GM23338 (cell line): ENCODE measurements at places on chromosomes 3 and 15. TPM values are rescaled to one million over a fixed set of nuclear protein-coding genes. Genes with fewer than 3 reads are reported as not detected.

The ZSCAN29 gene
- 40.5 and 48.3 TPM in 2 replicates for total RNA-seq

DNA sequence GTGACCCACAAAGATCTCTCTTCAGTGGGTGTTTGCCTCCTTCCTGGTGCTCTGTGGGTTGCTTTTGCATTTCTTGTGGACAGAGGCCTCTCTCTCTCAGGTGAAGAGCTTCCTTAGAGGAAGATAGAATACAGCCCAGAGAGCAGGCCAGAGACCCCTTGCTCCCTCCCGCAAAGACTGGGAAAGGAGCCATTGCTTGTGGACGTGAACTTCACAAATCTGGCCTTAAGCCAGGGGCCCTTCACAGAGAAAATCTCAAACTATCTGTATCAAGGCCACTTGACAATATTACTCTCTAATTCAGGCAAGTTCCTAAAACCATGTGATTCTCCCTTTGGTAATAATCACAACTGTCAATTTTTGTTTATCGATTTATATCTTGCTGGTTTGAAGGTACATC is 30.4 kb upstream of the CLK3 start:
- peaks cover 12% of the 10 kb centered on the region for H3K36me3 ChIP-seq
- no peak overlapping the region for H3K27ac ChIP-seq
- no peak for DNase-seq
- no peak overlapping the region for H3K4me3 ChIP-seq
- H3K4me1 ChIP-seq, result peaks cover 16% of the 10 kb centered on the region

DNA sequence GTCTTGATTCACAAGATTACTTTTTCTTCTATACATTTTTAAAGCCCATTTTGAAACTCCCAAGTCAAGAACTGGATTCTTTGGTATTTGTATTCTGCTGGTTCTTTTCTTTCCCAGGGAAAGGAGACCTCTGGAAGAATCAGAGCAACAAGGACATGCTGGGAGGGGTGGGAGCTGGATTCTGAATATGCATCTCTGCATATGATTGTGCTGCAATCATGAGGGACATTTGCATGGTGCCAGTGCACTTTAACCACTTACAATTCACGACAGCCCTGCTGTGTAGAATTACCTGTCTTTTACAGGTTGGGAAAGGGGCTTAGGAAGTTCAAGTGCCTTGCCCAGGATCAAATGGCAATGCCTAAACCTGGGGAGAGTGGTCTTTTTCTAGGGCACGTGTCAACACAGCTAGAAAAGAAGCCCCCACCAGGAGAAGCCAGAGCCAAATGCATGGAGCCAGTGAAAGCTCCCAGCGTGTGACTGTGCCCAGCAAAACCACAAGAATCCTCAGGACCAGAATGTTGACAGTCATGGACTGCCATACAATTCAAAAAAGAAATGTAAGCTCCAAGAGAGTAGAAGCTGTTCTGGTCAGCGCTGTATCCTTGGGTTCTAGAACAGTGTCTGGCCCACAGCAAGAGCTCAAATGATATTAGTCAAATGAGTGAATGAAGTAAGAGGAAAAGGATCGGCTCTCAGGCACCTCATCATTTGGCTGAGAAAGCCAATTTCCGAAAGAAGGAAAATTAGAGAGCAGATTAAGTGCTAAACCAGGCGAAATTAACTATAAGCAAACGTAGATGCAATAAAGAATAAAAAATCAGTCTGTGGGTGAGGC is 84.5 kb upstream of the MEF2A start:
- H3K4me3 ChIP-seq, result no peak overlapping the region
- no peak overlapping the region for H3K27ac ChIP-seq
- H3K27me3 ChIP-seq, result peaks cover 3% of the 10 kb centered on the region; the same call in 1 of the 2 replicates

DNA sequence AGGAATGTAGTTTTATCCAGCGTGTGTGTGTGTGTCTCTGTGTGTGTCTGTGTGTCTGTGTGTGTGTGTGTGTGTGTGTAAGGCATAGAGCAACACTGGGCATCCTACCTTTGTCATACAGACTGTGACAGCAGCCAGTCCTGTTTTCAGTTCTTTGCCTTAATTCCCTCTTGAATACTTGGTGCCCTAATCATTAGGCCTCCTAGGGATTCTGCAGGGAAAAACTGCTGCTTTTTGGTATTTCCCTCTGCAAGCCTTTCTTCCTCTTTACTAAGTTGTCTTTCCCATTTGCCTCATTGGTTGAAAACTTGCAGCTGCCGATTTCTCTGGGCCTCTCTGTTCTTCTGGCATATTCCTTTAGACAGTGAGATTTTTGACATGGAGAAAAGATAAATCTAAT is 9.2 kb downstream of the SLC25A36 start:
- DNase-seq, result peak; percentile 23
- peaks cover 25% of the 10 kb centered on the region for H3K4me1 ChIP-seq
- no peaks in the 10 kb centered on the region for H3K36me3 ChIP-seq
- no peaks in the 10 kb centered on the region for H3K27me3 ChIP-seq
- H3K4me3 ChIP-seq, result no peak overlapping the region

DNA sequence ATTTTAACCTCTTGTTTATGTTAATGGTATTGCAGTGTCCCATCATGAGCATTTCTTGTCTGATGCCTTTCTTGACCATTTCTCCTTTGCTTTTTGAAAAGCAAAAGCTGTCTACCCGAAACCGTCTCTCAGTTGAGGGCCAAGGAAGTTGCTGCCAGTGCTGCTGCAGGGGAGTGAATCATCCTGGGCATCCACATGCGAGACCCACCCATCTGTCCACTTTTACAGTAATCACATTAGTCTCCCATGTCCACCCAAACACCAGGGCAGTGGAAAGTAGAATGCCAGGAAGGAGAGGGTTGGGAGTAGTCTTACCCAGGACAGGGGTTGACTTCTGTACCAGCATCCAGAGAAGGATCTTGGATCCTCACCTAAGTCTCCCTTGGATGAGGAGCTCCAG is 48.6 kb upstream of the TEX264 start:
- peaks cover 22% of the 10 kb centered on the region for H3K4me1 ChIP-seq
- no peak for DNase-seq
- no peaks in the 10 kb centered on the region for H3K36me3 ChIP-seq
- H3K27ac ChIP-seq, result no peak overlapping the region
- no peak overlapping the region for H3K4me3 ChIP-seq

DNA sequence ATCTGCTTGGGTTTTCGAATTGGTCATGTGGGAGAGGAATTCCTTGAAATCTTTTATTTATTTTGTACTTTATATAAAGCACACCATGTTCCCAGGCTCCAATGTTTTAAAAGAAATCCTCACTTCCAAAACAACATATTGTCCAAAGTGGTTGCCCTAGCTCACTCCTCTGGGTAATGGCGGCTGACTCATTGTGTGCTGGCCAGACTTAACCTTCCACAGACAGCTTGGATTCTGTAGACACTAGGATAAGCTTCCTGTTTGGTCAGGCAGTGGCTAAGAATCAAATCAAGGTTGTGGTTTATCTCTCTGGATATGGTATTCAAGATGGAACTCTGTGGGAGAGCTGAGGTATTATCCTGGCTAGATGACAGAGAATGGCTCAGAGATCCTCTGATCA is 55.8 kb upstream of the FAM98B start:
- no peak overlapping the region for H3K4me3 ChIP-seq
- no peaks in the 10 kb centered on the region for H3K27me3 ChIP-seq
- no peak for DNase-seq
- no peak overlapping the region for H3K27ac ChIP-seq

The CP gene
- 2.8 and 3.3 TPM in 2 replicates for total RNA-seq

- peaks cover 13% of the 10 kb centered on the region; the same call in 1 of the 2 replicates for H3K4me1 ChIP-seq
- H3K27me3 ChIP-seq, result no peaks in the 10 kb centered on the region
- H3K4me3 ChIP-seq, result no peak overlapping the region
- no peak for DNase-seq
These were observed 660.9 kb upstream of the NAALADL2 start for GRCh38 chr3:174198199-174198598.

DNA sequence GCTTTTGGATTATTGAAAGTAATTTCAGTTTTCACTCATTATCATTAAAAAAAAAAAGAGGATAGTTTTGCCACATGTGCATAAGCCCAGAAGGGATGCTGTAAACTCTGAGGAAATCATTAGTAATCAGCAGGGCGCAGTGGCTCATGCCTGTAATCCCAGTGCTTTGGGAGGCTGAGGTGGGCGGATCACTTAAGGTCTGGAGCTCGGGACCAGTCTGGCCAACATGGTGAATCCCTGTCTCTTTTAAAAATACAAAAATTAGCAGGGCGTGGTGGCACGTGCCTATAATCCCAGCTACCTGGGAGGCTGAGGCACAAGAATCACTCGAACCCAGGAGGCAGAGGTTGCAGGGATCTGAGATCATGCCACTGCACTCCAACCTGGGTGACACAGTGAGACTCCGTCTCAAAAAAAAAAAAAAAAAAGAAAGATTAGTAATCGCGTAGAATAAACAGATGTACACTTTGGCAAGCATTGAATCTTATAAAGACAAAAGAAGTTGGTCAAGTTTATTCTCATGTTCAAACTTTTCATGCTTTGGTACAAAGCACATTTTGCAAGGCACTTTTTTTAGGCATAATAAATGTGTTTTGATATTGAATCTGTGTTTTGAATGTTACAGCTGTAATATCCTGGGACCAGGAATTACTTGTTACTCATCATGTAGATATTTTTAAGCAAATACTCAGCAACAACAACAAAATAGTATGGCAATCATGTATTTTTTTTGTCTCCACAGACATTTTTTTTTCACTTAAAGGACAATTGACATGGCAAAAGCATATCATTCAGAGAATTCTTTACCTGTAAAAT is 93.2 kb upstream of the AGTR1 start:
- no peak for DNase-seq
- H3K27ac ChIP-seq, result no peak overlapping the region
- H3K4me3 ChIP-seq, result no peak overlapping the region
- H3K36me3 ChIP-seq, result no peaks in the 10 kb centered on the region

GRCh38 chr3:171873580-171873979 is 30.4 kb downstream of the TMEM212 start:
- H3K27me3 ChIP-seq, result no peaks in the 10 kb centered on the region
- H3K4me1 ChIP-seq, result peaks cover 21% of the 10 kb centered on the region
- H3K36me3 ChIP-seq, result no peaks in the 10 kb centered on the region
- H3K27ac ChIP-seq, result peak overlapping the region; percentile 85
- no peak overlapping the region for H3K4me3 ChIP-seq

DNA sequence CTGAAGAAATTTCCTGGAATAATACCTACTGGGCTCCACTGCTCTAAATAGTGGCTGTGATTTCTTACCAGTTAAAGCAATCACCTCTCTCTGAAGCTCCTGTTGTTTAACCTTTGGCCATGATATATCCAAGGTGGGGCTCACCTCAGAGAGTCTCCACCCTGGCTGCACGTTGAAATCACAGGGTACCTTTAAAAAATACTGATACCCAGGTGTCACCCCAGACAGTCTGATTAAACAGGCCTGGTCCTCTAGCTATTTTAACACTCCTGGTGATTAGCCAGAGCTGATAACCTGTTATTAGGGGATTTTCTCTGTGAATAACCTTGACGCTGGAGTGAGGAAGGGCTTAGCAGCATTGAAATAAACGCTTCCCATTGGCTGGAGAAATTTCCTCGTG is 22.3 kb upstream of the ZBTB38 start:
- no peak overlapping the region for H3K4me3 ChIP-seq
- H3K36me3 ChIP-seq, result no peaks in the 10 kb centered on the region
- no peak overlapping the region for H3K27ac ChIP-seq
- no peaks in the 10 kb centered on the region for H3K27me3 ChIP-seq
- DNase-seq, result no peak

DNA sequence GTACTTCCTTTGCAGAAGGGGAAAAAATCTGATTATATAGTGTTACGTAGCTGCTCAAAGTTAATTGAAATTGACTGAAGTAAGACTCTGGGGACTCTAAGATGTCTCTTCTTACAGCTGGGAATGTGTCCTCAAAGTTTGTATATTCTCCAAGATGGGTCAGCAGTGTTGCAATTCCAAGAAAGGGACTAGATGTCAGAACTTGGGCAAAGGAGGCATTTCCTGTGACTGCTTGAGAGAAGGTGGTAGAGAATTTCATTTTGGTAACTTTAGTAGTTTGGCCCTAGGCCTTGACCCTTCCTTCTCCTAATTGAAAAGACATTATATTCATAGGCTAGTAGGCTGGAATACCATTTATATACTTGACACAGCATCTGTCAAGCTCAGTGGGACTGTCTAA is 33.9 kb downstream of the PTPRG start:
- no peaks in the 10 kb centered on the region for H3K36me3 ChIP-seq
- no peak overlapping the region for H3K4me3 ChIP-seq
- H3K4me1 ChIP-seq, result peaks cover 63% of the 10 kb centered on the region
- H3K27me3 ChIP-seq, result no peaks in the 10 kb centered on the region

The CCR3 gene
- total RNA-seq, result not detected in 2 replicates

The ANKRD34C gene
- total RNA-seq, result not detected in 2 replicates

DNA sequence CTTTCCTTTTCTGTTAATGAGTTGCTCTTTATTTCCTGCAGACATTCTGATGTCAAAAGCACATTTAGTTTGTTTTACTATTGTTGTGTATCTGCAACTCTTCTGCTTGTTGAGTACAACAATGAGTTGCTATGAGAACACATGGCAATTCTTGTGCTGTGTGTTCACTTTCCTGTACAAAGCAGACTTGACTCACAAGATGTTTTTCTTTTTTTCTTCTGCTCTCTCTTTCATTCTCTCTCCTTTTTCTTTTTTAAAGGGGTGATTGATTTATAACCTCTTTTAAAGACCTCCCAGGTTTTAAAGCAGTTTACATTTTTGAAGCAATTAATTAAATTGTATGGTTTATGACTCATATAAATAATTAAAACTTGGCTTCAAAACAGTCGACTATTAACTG is 31.6 kb upstream of the ABHD10 start:
- H3K4me3 ChIP-seq, result no peak overlapping the region
- H3K4me1 ChIP-seq, result no peaks in the 10 kb centered on the region
- H3K36me3 ChIP-seq, result no peaks in the 10 kb centered on the region
- no peaks in the 10 kb centered on the region for H3K27me3 ChIP-seq
- no peak overlapping the region for H3K27ac ChIP-seq
- no peak for DNase-seq

GRCh38 chr3:10382892-10383849 is 62.3 kb upstream of the SEC13 start:
- H3K36me3 ChIP-seq, result no peaks in the 10 kb centered on the region; the same call in 1 of the 2 replicates
- no peak for DNase-seq
- H3K4me3 ChIP-seq, result no peak overlapping the region
- H3K4me1 ChIP-seq, result no peaks in the 10 kb centered on the region
- no peaks in the 10 kb centered on the region for H3K27me3 ChIP-seq

The THSD4 gene
- 7.2 and 7.4 TPM in 2 replicates for total RNA-seq

DNA sequence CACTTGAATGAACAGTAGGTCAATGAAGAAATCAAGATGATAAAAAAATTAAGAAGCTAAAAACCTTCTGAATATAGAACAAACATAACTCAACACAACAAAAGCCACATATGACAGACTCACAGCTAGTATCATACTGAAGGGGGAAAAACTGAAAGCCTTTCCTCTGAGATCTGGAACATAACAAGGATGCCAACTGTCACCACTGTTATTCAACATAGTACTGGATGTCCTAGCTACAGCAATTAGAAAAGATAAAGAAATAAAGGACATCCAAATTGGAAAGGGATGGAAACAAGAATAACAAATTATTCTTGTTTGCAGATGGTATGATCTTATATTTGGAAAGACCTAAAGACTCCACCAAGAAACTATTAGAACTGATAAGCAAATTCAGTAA is 60.8 kb downstream of the ILDR1 start:
- DNase-seq, result no peak
- H3K27me3 ChIP-seq, result no peaks in the 10 kb centered on the region
- H3K27ac ChIP-seq, result no peak overlapping the region
- H3K36me3 ChIP-seq, result no peaks in the 10 kb centered on the region; the same call in 1 of the 2 replicates

- H3K27me3 ChIP-seq, result no peaks in the 10 kb centered on the region
- peaks cover 6% of the 10 kb centered on the region; the same call in 1 of the 2 replicates for H3K4me1 ChIP-seq
- DNase-seq, result no peak
- no peak overlapping the region for H3K4me3 ChIP-seq
- H3K36me3 ChIP-seq, result no peaks in the 10 kb centered on the region
- no peak overlapping the region for H3K27ac ChIP-seq
These were observed 445.9 kb downstream of the MCTP2 start for GRCh38 chr15:94677202-94677790.

GRCh38 chr3:38117748-38118420 is 19.0 kb downstream of the ACAA1 start:
- H3K36me3 ChIP-seq, result no peaks in the 10 kb centered on the region
- H3K4me1 ChIP-seq, result no peaks in the 10 kb centered on the region
- no peak overlapping the region for H3K27ac ChIP-seq
- H3K4me3 ChIP-seq, result no peak overlapping the region
